Mesangial cell (primary cell): ENCODE measurements at places on chromosomes 4 and X. TPM values are rescaled to one million over a fixed set of nuclear protein-coding genes. Genes with fewer than 3 reads are reported as not detected.

Gene P2RY8
- total RNA-seq: not detected in 2 replicates

Gene RAP1GDS1
- 33.5 and 53.9 TPM in 2 replicates for total RNA-seq

Gene SHOX
- not detected in 2 replicates for total RNA-seq

Gene RASGEF1B
- 0.65 and 3.7 TPM in 2 replicates for total RNA-seq

Gene NOA1
- total RNA-seq: 20.5 and 37.8 TPM in 2 replicates

Gene HSFX4
- not detected in 2 replicates for total RNA-seq

Gene CLIC2
- not detected in 2 replicates for total RNA-seq

Gene SUPT20HL2
- total RNA-seq: not detected in 2 replicates

Gene GUCY1B1
- 4.7 and 23.7 TPM in 2 replicates for total RNA-seq

Gene FAM133A
- total RNA-seq: not detected in 2 replicates

Gene COL4A5
- 19.6 and 49.3 TPM in 2 replicates for total RNA-seq

Gene BEX1
- 0.63 and 1.5 TPM in 2 replicates for total RNA-seq

Gene TMPRSS11A
- total RNA-seq: not detected in 2 replicates

Gene DDIT4L
- 0.16 and 0.38 TPM in 2 replicates for total RNA-seq

Gene SSX3
- not detected in 2 replicates for total RNA-seq

Gene TMEM156
- total RNA-seq: 0.51 and 7.7 TPM in 2 replicates

Gene LONRF3
- 1.6 and 1.9 TPM in 2 replicates for total RNA-seq

Gene TRAM1L1
- total RNA-seq: 2.4 and 3.4 TPM in 2 replicates

Gene CSAG3
- not detected in 2 replicates for total RNA-seq

Gene GAGE12J
- not detected in 2 replicates for total RNA-seq

Gene EDNRA
- 15.0 and 19.8 TPM in 2 replicates for total RNA-seq
